ENCODE measurements at places on chromosomes 3 and 15.

DNA sequence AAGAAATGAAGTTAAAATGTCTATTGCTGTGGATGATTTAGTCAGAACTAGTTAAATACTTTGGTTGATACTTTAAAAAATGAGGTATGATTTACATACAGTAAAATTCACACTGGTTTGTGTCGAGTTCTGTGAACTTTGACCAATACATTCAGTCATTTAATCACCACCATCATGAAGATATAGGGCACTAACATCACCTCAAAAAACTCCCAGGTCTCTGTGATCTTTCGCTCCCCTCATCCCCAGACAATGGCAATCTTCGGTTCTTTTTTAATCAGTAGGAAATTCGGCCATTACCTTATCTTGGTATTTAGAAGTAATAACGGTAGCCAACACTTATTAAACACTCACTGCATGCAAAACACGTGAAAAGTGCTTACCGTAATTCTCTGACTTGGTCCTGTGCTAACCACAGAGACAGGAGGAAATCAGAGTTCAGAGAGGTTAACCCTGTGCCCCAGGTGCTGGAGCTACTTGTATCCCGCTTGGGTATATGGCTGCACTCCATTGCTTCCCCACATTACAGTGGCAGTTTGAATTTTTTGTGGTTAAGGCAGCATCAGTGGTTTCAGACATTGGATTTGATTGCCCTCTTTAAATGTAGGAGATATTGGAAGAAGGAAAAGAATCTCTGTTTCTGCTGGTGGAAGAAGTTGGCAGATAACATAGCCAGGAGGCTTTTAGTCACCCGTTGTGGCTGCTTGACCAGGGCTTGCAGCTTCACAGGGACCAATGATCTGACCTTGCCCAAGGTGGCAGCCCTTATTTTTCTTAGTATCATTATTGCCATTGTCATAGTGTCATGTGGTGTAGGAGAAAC is 4.2 kb downstream of the PLCL2 start:
- no peak for DNase-seq

DNA sequence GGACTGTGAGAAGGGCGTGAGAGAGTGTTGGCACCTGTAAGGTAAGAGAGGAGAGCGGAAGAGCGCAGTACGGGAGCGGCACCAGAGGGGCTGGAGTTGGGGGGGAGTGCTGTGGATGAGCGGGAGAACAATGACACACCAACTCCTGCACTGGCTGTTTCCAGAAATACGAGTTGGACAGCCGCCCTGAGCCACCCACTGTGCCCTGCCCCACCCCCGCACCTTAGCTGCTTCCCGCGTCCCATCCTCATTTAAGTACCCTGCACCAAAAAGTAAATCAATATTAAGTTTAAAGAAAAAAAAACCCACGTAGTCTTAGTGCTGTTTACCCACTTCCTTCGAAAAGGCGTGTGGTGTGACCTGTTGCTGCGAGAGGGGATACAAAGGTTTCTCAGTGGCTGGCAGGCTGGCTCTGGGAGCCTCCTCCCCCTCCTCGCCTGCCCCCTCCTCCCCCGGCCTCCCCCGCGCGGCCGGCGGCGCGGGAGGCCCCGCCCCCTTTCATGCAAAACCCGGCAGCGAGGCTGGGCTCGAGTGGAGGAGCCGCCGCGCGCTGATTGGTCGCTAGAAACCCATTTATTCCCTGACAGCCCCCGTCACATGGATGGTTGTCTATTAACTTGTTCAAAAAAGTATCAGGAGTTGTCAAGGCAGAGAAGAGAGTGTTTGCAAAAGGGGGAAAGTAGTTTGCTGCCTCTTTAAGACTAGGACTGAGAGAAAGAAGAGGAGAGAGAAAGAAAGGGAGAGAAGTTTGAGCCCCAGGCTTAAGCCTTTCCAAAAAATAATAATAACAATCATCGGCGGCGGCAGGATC is at the start of gene SOX2:
Gene SOX2 (plus strand): TSS at position 601 of the 811 bp plus-strand sequence. CDS start 436 bp downstream, outside the sequence.
- peak; percentile 25 for DNase-seq

DNA sequence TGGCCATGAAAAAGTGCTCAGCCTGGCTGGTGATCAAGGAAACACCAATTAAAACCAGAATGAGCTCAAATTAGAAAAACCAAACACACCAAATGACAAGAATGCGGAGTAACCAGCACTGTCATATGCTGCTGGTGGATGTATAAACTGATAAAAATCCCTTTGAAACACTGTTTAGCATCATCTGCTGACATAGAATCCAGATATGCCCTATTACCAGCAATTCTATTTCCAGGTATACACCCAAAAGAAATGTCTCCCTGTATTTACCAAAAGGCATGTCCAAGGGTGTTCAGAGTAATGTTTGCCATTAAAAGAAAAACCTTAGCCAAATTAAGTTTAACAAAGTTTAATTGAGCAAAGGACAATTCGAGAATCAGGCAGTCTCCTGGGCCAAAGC is 138.6 kb downstream of the FMN1 start:
- no peak for DNase-seq

DNA sequence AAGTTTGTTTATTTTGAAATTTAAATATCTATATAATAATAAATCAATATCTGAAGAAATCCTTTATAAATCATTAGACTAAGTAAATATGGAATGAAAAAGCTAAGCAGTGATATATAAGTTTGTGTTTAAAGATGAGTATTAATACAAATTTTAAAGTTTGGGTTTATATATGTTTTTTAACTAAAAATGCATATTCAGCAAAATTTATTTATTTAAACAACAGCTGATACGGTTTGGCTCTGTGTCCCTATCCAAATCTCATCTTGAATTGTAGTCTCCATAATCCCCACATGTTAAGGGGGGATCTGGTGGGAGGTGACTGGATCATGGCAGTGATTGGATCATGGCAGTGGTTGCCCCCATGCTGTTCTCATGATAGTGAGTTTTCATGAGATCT is 580.7 kb upstream of the EPHA6 start:
- DNase-seq = no peak

DNA sequence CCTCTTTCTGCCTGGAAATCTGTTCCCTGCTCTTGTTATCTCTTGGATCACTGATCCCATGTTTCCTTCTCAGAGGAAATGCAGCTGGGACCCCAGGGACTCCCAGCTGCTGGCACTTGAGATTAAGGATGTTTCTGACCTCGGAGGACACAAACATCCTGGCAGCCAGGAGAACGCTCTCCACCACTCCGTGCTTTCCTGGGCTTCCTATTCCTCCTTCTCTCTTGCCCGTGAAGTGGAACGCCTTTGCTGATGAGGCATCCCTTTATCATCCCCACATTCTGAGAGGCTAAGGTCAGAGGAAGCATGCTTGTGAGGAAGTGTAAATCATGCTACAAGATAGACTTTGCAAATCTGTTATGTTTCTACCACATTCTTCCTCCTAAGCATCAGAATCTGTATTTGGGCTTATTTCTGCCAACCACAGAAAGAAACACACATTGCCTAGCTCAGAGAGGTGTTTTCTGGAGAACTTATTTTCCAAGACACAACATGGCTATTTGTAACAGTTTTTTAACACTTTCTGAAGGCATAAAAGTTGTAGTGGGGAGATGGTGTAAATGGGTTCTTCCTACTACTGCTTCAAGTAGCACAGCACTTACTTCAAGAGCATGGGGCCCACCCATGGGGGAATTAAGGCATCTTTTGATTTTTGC is 25.6 kb upstream of the LDHAL6B start:
- DNase-seq = no peak

GRCh38 chr15:67906382-67906781 is 66.5 kb upstream of the RNU6-1 start:
- DNase-seq = no peak

DNA sequence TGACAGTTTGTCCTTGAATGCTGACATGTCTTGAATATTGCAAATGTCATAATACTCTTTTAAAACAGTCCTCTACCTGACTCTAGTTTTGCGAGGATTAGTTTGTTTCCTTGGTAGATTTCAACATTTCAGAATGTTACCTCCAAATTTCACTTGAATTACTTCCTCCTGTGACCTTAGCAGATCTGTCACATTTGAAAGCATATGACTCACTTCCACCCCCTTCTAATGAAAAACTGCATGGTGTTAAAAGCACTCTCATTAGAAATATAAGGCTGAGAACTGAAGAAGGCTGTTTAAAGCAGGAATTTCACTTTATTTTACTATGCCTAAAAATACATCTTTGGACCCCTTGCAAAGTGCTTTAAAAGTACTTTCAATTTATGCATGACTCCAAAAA is 598.7 kb upstream of the TGFBR2 start:
- no peak for DNase-seq

GRCh38 chr3:158845765-158846350 is 44.0 kb downstream of the MFSD1 start:
- DNase-seq = peak; percentile 47

DNA sequence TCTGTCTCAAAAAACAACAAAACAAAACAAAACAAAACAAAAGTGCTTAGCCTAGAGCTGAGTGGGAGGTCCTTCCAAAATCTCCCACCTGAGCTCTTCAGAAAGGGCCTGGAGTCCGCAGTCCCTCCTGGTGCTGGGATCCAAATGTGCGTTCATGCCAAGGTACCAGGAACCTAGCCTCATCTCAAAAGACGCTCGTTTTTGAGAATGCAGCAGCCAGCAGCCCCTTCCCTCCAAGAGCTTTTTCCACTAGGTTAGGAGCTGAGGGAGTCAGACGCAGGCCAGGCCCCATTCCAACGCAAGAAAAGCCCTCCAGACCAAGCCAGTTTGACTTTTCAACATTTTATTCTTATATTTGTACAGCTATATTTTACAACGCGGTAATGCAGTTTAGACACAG is 18.7 kb upstream of the RTP2 start:
- DNase-seq = no peak

GRCh38 chr15:49383266-49383665 is 39.8 kb upstream of the FGF7 start:
- no peak for DNase-seq

DNA sequence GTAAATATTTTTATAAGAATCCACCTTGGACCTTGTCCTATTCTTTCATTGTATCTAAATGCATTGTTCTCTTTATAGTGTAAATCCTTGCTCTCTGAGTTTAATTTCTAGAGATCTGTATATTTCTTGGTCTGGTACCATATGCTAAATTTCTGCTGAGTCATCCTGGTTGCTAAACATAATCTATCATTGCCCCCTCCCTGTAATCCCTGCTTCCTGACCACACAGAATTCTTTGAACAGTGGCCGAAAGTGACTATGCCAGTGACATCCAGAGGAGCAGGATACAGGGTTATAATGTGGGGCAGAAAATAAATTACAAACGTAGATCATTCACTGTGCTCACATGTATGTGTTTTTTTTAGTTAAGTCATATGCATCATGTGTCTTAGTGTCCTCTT is 143.1 kb downstream of the DIPK2A start:
- DNase-seq = no peak

GRCh38 chr3:49471856-49472495 is 1.9 kb downstream of the DAG1 start:
- DNase-seq = no peak

Data from CD4-positive, alpha-beta T cell treated with Interleukin-1 beta for 1 hour (primary cell).